Stimulated activated CD4-positive, alpha-beta T cell treated with anti-CD3 and anti-CD28 coated beads, Interleukin-1b, Interleukin-23, amount 100 ng/mL, for 24 hours (primary cell): ENCODE measurements at places on chromosomes 1 and 21.

- DNase-seq: no peak
Observed at GRCh38 chr1:13867603-13868002, 167.6 kb downstream of the PRDM2 start.

GRCh38 chr1:35171579-35171978 is 21.4 kb downstream of the SFPQ start:
- no peak for DNase-seq

DNA sequence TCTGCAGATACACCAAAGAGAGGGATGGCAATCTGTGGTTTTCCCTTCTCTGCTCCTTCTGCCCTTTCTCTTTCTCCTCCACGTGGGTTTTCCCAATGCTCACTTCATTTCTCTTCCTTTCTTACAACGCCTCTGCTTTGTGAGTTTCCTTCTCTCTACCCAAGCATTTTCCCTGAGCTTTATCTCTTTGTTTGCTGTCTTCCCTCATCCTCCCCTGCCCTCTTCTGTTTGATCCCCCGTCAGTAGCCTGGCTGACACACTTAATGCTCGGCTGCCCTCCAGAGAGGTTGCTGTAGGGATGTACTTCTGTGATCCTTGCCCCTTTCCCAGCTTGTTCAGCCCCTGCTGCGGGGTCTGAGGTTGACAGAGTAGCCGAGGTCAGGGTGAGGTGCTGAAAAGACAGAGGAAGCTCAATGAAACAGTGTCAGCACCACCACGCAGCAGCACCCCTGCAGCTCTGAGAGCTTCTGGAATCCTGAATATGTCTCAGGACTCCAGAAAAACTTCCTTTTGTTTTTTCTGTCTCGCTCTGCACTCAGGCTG is 6.0 kb downstream of the EDARADD start:
- no peak for DNase-seq

DNA sequence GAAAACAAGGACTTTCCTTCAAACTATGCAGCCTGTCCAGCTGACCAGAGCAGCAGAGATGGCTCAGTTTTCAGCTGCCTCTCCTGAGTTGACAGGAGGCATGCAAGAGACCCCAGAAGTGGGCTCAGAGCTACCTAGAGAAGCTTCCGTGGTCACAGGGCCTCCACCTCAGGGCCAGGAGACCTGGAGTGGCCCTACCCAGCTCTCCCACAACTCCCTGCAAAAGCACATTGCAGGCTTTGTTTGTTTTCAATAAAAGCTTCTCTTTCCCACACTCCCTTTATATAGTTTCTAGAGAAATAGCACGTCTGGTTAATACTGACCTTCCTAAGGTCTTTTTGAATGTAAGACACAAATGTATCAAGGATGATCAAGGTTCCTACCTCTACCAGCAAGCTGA is 40.1 kb downstream of the RRAGC start:
- no peak for DNase-seq

- no peak for DNase-seq
Observed at GRCh38 chr1:110787328-110788071, 85.4 kb upstream of the CD53 start.

DNA sequence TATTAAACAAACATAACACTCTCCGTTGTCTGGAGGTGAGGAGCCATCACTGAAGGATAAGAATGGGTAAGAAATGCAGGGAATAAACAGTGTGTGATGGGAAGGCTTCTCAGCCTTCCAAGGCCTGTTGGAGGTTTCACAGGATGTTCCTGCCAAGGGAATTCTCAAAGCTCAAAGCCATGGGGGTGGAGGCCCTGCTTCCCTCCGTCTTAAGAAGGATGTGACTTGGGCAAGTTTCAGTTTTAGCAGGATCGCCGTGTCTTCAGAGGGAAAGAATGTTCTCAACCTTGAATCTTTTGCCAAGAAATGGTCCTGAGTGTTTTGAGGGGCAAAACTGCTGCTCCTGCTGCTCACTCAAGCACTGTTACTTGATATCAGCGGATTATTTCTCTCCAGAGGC is 41.7 kb upstream of the IL20 start:
- no peak for DNase-seq

GRCh38 chr1:168717906-168718891 is 10.8 kb downstream of the DPT start:
- DNase-seq: no peak

DNA sequence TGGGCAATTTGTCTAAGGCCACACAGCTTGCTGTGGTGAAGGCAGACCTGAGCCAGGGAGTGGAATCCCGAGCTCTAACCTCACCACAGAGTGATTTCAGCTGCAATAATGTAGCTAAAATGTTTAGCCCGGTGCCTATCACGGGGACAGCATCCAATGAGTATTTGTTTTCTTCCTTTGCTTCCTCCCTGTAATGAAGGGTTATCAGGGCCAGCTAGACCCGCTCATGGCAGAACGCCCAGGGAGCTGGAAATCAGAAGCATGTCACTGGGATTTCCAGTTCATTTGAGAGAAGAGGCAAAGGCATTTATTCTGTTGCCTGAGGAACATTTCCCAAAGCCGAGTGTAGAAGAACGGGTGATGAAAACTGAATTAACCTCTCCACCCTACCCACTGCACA is 183.1 kb downstream of the ZSCAN20 start:
- no peak for DNase-seq

- no peak for DNase-seq
Observed at GRCh38 chr1:109383854-109384253, 13.9 kb downstream of the SORT1 start.

GRCh38 chr1:227621211-227621610 is 57.9 kb downstream of the ZNF678 start:
- no peak for DNase-seq

- no peak for DNase-seq
Observed at GRCh38 chr1:70140343-70140742, 65.0 kb downstream of the LRRC40 start.

DNA sequence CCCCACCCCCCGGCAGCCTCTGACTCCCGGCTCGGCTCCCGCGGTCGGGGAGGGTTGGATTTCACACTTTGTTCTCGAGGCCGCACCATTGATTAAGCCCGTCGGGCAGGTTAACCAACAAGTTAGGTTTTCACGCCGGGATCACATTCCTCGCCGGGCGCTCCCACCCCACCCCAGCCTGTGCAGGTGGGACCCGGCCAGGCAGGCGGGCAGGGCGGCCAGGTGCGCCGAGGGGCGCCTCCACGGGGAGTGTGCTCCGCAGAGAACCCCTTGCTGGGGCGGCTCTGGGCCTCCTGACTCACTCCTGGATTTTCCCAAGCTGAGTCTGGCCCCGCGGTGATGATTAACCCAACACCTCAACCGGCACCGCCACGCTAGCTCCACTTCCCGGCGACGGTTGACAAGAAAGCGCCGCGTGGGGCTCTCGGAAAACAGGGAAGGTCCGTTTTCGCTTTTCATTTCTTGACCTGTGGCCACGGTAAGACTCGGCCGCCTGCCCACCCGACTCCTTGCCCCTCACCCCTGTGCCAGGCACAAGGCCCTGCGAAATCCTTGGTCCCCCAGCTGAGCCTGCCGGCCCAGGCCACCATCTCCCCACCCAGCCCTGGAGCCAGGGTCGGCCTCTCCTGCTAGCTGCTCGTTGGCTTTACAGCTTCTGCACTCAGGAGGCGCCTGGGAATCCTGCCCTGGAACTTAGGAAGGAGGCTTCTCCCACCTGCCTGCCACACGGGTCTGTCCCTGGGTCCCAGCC is 8.8 kb upstream of the TTLL10 start:
- no peak for DNase-seq

GRCh38 chr1:8540971-8541370 is 223.1 kb downstream of the SLC45A1 start:
- no peak for DNase-seq

DNA sequence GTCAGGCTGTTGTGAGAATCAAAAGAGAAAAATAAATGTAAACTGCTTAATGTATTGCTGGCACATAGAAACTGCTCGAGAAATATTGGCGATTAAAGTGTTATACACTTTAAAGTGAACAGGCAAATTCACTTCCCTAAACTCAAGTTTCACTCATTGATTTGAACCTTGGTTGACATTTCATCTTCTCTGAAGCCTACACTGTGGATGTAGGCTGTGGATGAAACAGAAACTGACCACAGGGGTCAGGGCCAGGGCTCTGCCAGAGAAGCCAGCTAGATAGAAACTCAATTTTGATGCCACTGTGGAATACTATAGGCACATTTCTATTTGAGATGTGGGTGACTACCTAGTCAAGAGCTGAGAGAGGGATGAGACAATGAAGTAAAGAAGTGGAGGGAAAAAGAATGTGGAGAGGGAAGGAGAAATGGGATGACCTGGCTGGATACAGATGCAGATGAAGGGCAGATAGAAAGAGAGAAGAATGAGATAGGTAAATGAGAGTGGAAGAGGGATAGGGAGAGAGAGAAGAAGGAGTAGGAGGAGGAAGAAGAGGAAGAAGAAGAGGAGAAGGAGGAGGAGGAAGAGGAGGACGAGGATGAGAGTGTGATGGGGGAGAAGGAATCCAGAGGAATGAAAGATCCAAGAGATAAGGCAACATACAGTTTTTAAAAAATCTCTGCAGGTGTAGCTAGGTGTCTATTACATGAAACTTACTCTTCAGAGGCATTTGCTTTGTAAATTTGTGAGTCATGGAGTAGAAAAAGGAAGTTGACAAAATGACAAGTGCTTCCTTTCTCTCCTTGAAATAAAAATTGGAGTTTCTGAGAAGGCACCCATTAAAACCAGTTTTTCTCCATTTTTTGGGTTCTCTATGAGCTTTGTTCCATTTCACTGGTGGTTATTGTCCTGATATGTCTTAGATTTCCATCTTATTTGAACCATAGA is 17.4 kb upstream of the CD1D start:
- no peak for DNase-seq

DNA sequence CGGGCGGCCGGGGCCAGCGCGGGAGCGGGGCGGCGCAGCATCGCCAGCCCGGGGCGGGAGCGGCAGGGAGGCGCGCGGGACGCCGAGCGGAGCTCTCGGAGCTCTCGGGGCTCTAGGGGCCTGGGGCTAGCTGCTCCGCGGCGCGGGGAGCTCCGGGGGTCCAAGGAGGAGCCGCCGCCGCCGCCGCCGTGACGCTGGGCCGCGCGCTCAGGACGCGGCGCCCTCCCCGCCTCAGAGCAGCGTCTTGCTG is 147 bp downstream of the CLSTN1 start:
- no peak for DNase-seq

DNA sequence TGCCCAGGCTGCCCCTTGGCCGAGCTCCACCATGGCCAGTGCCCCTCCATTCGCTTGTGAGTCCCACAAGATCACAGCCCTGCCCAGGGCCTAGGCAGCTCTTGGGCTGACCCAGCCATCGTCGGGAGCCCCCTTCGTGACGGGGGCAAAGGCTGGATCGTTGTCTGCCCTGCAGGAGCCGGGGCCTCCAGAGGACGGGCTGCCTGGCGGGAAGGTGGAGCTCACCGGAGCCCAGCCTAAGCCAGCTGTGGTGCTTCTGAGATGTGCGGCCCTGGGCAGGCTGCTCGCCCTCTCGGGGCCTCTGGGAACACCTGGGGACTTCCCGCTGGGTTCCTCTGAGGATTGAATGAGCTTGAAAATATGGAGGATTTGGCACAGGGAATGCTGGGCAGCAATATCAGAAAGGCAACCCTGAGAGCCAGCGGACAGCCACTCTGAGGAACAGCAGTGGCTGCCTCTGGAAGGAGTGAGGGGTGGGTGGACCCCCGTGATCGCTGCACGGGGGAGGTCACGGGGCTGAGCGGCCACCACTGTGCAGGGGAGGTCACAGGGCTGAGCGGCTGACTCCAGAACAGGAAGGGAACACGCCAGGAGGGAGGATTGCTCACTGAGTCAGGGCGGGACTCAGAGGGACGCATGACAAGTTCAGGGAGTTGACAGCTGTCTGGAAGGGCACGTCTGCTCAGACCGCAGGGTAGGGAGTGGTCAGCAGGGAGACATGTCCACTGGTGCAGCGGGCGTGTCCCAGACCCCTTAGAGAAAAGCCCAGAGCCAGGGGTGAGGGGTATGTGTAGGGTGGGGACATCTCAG is 19.3 kb downstream of the TP73 start:
- DNase-seq: no peak

DNA sequence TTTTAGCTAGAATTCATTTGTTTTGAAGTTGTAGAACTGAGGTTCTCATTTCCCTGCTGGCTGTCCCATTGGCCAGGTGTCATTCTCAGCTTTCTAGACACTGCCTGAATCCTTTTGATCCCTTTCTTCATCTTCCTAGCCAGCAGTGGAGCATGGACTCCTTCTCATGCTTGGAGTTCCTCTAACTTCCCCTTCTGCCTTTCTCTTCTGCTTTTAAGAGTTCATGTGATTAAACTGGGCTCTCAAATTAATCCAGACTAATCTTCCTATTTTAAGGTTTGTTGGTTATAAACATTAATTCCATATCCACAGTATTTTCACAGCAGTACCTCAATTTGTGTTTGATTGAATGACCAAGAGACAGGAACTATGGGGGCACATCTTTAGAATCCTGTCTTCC is 52.3 kb downstream of the ADAMTS5 start:
- DNase-seq: no peak

- no peak for DNase-seq
Observed at GRCh38 chr21:30996728-30997127, 41.5 kb downstream of the KRTAP19-8 start.

DNA sequence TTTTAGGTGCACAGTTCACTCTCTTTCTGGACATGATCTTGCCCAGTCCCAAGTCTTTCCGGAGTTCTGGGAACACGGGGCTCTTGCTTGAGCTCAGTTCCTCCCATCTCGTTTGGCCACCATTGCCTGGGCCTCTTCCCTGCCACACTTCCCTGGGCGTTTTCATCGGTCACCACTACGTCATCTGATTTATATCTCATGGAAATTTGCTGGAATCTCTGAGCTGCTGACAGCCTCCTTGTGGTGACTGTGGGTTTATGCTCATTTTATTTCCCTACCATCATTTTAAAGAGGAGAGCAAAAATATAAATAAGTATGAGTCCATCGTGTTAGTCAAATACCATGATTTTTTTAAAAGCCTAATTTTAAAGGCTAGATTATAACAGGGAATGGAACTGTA is 449.1 kb upstream of the KAZN start:
- no peak for DNase-seq

DNA sequence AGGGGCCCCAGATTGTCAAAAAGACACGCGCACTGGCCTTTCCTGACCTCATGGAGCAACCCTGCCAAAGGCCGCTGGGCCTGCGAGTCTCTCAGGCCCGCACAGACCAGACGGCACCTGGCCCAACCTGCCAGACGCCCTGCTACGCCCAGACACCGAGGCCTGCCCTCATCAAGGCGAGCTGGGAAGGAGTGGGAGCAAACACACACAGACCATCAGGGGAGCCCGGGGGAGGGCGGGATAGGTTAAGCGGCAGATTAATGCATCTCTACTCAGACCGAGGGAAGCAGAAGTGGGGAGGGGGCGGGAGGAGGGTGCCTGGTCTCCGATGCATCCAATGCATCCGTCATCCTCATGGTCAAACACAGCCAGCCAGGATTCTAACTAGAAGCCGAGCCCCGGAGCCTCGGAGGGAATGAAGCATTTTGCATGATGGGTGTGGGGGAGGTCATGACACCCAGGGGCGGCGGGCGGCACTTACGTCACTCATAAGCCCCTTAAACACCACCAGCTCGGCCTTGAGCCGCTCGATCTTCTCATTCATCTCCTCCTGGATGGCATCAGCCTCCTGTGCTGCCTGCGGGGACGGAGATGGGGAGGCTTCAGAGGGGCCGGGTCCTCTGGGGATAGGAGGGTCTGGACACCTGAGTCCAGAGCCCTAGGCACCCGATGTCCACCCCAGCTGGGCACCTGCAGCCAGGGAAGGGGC is 17.0 kb upstream of the ALDH4A1 start:
- DNase-seq: no peak
